ENCODE measurements at places on chromosomes 5 and 9.

- no peak for DNase-seq
Observed at GRCh38 chr9:108283696-108284095, 572.1 kb downstream of the ACTL7B start.

GRCh38 chr9:14906644-14907359 lies 3.4 kb downstream of the FREM1 start:
- no peak for DNase-seq

GRCh38 chr9:116308076-116308475 lies 154.5 kb downstream of the PAPPA start:
- DNase-seq: no peak

GRCh38 chr5:32794086-32794485 lies 83.0 kb downstream of the NPR3 start:
- DNase-seq: no peak

DNA sequence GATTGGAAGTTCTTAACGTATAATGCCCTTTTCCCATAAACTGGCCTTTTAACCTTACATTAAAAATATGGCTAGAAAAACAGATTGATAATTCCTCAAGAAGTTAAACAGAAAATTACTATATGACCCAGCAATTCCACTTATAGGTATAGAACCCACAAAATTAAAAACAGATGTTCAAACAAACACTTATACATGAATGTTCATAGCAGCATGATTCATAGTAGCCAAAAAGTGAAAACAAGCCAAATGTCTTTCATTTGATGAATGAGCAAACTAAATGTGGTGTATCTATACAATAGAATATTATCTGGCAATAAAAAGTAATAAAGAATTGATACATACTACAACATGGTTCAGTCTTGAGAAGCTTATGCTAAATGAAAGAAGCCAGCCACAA lies 35.5 kb downstream of the POU5F2 start:
- DNase-seq: no peak

Data from SW 1271 (cell line).